ENCODE measurements at places on chromosomes 5 and 9. TPM values are rescaled to one million over a fixed set of nuclear protein-coding genes. Genes with fewer than 3 reads are reported as not detected.

Gene MARCOL
- not detected for total RNA-seq

Gene PCDHB15
- total RNA-seq, result 3.3 TPM

Gene PTGS1
- 1.1 TPM for total RNA-seq

Gene ECSCR
- not detected for total RNA-seq

DNA sequence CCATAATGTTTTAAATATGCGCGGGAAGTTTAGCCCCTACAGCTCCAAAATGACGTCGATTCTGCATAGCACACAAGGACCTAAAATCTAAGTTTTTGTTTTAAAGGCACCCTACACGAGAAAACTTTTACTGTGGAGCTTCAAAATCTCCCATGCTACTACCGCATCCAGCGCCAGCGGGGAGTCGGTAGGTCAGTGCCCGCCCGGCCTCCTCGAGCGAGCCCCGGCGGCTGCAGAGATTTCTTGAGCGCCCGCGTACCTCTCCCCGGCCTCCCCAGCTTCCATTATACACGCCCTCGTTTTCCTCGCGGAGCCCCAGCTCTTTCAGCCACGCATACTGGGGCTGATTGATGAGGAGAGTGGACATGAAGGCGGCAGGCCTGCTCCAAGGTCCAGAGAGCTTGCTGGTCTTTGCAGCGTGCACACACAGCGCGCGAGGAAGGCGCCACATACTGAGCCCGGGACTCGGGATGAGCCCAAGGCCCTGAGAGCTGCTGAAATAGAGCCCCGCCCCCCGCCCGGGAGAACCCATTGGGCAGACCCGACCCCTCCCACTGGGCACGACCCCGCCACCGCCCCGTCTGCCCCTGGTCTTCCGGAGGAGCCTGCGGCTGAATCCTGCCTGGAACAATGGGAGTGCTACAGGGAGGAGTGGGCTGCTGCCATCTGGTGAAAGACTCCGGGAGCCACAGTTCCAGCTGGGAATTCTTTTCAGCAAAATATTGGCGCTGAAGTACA lies at the start of gene ALDH7A1:
TSS of gene ALDH7A1 (minus strand) at position 472 of the 738 bp plus-strand sequence. CDS start at position 451, 21 bp downstream.
- H3K4me3 ChIP-seq, result peak within 1 kb of the TSS; percentile 92
- peaks cover 19% of the 10 kb centered on the region for H3K4me1 ChIP-seq
- peaks cover 4% of the 10 kb centered on the region for H3K36me3 ChIP-seq
- peak within 1 kb of the TSS; percentile 89 for H3K27ac ChIP-seq
- DNase-seq, result peak; percentile 93

- DNase-seq, result no peak
- peaks cover 20% of the 10 kb centered on the region for H3K27me3 ChIP-seq
- H3K4me1 ChIP-seq, result no peaks in the 10 kb centered on the region
Measured at GRCh38 chr9:77125665-77126064, 51.7 kb upstream of the VPS13A start.

- H3K4me1 ChIP-seq, result peaks cover 41% of the 10 kb centered on the region
- no peak overlapping the region for H3K27ac ChIP-seq
- peaks cover 4% of the 10 kb centered on the region for H3K36me3 ChIP-seq
- no peak for DNase-seq
- H3K4me3 ChIP-seq, result no peak overlapping the region
Measured at GRCh38 chr5:107873877-107874276, 203.1 kb upstream of the EFNA5 start.

DNA sequence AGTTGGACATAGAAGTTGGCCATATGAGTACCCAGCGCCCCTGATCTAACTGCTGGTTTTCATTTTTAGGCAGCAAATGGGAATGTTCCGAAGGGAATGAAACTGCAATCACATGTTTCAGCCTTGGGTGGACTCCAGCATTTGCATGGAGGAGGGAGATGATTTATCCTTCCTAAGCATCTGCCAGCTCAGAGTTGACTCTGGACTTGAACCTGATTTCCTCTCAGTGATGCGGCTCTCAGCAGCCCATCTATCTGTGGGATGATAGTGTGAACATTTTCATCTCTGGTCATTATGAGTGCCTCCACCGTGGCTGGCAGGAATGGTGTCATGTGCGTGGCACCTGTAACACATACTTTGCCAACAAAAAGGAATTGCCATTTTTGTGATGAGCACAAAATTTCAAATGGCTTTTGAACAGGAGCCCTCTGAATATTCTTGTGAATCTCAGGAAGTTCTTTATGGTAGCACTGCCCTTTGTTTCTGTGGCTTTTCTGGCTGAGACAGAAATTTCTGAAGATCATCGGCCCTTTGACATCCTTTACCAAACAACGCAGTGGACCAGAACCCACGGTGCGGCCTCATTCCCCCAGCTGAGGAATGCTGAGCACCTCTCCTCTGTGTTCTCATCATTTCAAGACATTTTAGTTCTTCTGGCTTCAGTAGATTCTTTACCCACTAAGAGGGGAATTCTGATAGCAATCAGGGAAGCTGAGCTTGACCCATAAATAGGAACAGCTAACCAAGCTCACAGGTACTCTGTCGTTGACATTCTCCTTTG lies 28.5 kb downstream of the FUBP3 start:
- peaks cover 4% of the 10 kb centered on the region for H3K4me1 ChIP-seq
- DNase-seq, result no peak
- peaks cover 13% of the 10 kb centered on the region for H3K36me3 ChIP-seq
- H3K27me3 ChIP-seq, result no peaks in the 10 kb centered on the region
- no peak overlapping the region for H3K27ac ChIP-seq
- no peak overlapping the region for H3K4me3 ChIP-seq

DNA sequence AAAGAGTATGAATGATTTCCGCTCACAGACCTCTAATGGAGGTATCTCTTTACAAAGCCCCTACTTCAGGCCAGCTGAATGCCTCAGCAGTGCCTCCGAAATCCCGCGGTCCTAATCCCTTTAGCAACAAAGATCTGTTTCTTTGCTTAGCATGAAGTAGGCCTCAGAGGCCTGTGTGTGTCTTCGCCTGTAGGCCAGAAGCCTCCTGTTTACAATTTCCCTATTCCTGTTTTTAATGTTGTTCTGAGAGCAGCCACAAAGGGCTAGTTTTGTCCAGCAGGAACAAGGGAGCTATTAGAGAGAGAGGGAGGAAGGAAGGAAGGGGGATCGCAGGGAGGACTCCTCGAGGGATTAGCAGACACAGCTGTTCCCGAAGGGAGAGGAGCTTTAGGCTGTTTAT lies 166.4 kb upstream of the SPRY4 start:
- DNase-seq, result no peak
- H3K36me3 ChIP-seq, result peaks cover 8% of the 10 kb centered on the region
- peak overlapping the region; percentile 68 for H3K27ac ChIP-seq

DNA sequence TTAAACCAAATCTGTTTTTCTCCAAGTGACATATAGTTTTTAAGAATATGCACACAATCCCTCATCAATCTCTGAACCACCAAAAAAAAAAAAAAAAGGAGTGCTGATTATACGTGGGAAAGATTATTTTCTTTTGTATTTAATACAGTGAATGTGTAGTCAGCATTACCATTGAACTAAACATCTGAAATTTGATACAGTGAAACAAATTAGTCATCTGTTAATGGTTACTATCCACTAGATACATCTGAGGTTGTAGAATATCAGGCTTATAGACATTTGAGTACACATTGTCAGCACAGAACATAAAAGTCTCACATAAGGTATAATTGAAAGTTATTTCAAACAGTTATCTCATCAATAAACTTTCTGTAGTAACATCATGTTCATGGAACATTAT lies 87.0 kb downstream of the SLF1 start:
- no peaks in the 10 kb centered on the region for H3K27me3 ChIP-seq
- DNase-seq, result no peak
- no peak overlapping the region for H3K4me3 ChIP-seq
- no peak overlapping the region for H3K27ac ChIP-seq
- peaks cover 17% of the 10 kb centered on the region for H3K4me1 ChIP-seq

GRCh38 chr5:39455645-39456044 lies 30.9 kb upstream of the DAB2 start:
- H3K27me3 ChIP-seq, result no peaks in the 10 kb centered on the region
- peaks cover 4% of the 10 kb centered on the region for H3K36me3 ChIP-seq
- no peak overlapping the region for H3K27ac ChIP-seq

DNA sequence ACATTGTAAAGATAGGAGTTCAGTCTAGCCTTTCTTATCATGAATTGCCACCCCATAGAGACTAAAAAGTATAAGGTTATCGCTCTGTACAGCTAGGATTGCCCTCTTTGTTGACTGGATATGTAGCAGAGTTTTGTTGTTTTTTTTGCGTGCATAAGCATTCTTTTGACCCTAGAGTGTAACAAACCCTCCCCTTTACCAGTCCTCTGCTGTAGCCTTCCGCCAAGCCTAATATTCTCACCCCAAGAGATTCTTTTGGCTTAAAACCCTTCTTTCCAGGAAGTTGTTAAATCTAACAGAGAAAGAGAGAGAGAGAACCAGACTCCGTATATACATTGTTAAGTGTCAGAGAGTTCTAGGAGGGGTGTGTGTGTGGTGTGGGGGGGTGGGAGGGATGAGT lies 113.9 kb downstream of the FGF1 start:
- peaks cover 26% of the 10 kb centered on the region for H3K4me1 ChIP-seq
- no peaks in the 10 kb centered on the region for H3K27me3 ChIP-seq
- H3K4me3 ChIP-seq, result no peak overlapping the region
- H3K36me3 ChIP-seq, result peaks cover 4% of the 10 kb centered on the region
- no peak overlapping the region for H3K27ac ChIP-seq

GRCh38 chr5:104347119-104347708 lies 784.6 kb upstream of the NUDT12 start:
- H3K27me3 ChIP-seq, result no peaks in the 10 kb centered on the region
- no peak overlapping the region for H3K4me3 ChIP-seq
- peaks cover 4% of the 10 kb centered on the region for H3K36me3 ChIP-seq
- DNase-seq, result no peak
- peaks cover 8% of the 10 kb centered on the region for H3K4me1 ChIP-seq

GRCh38 chr9:119334745-119335144 lies 34.5 kb downstream of the BRINP1 start:
- no peak for DNase-seq
- H3K4me1 ChIP-seq, result peaks cover 32% of the 10 kb centered on the region
- no peak overlapping the region for H3K27ac ChIP-seq
- H3K36me3 ChIP-seq, result peaks cover 10% of the 10 kb centered on the region
- H3K4me3 ChIP-seq, result peak overlapping the region; percentile 30
- H3K27me3 ChIP-seq, result peaks cover 7% of the 10 kb centered on the region
